ENCODE measurements at places on chromosomes 7 and 10. TPM values are rescaled to one million over a fixed set of nuclear protein-coding genes. Genes with fewer than 3 reads are reported as not detected.

The GRID2IP gene
- not detected for total RNA-seq

The EPHA1 gene
- total RNA-seq = 17.1 TPM

The ZNF722 gene
- total RNA-seq = not detected

The CYP26A1 gene
- total RNA-seq = not detected

The CXCL12 gene
- not detected for total RNA-seq
